SHP77 treated with DMSO at 0.1 percent for 48 hours (cell line): ENCODE measurements at places on chromosomes 4 and X.
A peak's percentile ranks its signal among the peaks of the same experiment; 100 is the strongest.

DNA sequence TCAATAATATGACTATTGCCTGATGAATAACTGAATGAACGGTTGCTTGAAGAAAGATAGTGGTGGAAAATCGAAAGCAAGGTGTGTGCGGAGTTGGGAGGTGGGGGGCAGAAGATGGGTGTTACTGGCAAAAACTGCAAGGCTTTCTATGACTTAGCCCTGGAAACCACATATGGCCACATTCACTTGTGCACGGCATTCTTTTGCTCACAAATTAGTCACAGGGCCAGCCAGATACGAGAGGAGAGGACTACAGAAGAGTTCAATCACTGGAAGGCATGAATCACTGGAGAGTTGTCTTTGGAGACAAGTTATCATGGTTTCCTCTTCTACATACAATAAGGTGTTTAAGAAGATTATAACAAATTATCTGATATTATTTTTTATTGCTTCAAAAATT, 626.5 kb upstream of the CPEB2 start:
- no peak for DNase-seq

GRCh38 chrX:13167481-13168231, 123.2 kb upstream of the FAM9C start:
- no peak for DNase-seq

GRCh38 chr4:67762086-67762485, 7.9 kb upstream of the GNRHR start:
- DNase-seq = no peak

DNA sequence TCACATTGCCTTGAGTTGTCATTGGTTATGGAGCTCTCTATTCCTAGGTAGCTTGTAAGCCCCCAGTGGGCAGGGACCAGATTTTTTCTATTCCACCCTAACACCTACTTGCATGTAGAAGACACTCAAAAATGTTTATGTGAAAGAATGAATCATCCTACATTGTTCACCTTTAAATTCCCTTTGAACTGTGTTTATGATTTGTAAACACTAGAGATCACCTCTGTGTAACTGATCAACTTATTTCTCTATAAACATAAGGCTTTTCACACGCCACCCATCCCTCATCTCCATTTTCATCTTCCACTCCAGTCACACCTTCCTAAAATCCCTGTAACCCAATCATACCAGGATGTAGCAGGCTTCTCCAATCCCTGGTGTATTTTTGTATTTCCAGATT, 142.6 kb upstream of the LEF1 start:
- DNase-seq = no peak

- no peak for DNase-seq
Measured at GRCh38 chr4:26330186-26330787, 9.5 kb downstream of the RBPJ start.

GRCh38 chrX:29699239-29699638, 516.1 kb upstream of the MAGEB2 start:
- no peak for DNase-seq

- DNase-seq = no peak
Measured at GRCh38 chr4:37620176-37620575, 66.0 kb downstream of the RELL1 start.

DNA sequence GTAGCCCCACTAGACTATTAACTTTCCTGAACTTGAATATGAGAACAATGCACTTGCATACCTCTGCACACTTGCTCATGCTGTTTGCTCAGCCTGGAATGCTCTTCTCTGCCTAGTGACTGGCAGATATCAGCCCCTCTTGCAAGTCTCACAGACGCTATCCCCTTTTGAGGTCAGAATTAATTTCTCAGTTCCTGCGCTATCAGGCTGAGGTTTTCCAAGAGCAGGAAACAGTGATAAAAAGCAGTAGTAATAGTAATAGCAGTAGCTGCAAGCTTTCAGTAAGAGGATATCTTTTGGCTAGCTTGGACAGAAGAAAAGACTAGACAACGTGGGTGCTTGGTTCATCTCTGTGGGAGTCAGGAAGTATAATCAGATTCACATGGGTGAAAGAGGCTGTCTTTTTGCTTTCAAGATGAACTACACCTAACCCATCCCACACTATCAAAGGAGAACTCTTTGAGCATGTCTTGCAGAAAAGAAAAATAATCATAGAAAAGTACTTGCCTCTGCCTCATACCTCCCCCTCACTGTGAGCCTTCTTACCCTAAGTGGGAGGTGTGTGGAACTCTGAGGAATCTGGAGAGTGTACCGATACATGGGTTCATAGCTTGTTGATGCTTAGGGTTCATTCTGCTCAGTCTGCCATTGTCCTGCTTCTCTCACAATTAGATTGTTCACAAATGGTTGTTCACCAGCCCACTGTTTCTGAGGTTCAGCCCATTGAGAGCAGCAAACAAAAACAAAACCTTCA, 11.3 kb upstream of the DRP2 start:
- no peak for DNase-seq

DNA sequence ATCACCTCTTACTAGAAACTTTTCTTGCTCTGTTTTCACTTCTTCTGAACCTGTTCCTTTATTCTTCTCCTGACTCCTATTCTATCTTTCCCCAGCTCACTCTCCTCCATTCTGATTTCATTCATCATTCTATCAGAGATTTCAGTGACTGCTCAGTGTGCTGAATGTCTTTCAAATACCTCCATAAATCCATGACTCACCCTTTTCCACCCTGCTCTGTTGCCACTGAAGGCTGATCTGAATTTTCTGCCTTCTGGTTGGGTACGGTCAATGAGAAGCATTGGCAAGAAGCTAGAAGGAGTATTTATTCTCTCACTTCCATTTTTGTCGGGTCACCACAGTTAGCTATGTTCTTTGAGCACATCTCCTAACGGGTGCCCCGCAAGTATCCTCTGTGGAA, 265.9 kb downstream of the CBLL2 start:
- DNase-seq = no peak

GRCh38 chrX:30971774-30972603, 82.9 kb upstream of the TAB3 start:
- DNase-seq = peak; percentile 5

- DNase-seq = no peak
Measured at GRCh38 chrX:108453841-108454240, 14.2 kb downstream of the COL4A5 start.

- no peak for DNase-seq
Measured at GRCh38 chrX:129769467-129770154, 10.1 kb upstream of the SASH3 start.
